ENCODE measurements at places on chromosomes 12 and 14.

GRCh38 chr12:6074427-6074826 is 50.0 kb downstream of the VWF start:
- no peak for DNase-seq

DNA sequence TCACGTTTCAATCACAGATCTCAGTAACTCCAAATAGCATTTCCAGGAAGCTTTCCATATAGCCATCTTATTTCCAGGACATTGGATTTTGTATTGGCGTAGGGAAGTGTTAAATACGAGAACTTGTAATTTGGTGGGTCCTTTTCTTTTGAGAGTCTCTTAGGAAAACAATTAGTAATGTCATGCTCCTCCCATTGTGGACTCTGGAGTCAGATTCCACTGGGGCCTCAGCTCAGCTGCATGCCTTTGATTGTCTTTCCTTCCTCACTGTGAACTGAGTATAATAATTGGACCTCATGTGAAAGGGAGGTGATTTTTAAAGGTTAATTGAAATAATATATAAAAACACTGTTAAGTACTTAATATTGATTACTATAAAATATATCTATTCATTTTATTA is 462.6 kb downstream of the NPAS3 start:
- no peak for DNase-seq

DNA sequence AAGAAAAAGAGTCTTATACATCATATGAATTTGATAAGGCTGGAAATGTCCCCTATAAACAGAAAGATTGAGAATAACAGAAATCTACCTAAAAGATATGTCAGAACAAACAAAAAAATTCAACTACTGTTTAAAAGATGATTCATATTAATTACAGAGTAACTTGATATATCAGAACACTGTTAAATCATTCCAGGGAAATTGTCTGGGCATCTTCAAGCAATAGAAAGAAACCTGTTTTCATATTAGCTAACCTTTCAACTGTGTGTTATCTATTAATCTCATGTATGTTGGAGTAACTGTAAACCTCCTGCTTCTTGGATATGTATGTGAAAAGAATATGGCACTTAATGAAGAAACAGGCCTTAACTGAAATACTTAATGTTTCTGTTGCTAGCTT is 96.7 kb downstream of the NUBPL start:
- DNase-seq = no peak

- no peak for DNase-seq
Measured at GRCh38 chr14:44497148-44497547, 9.9 kb downstream of the FSCB start.

DNA sequence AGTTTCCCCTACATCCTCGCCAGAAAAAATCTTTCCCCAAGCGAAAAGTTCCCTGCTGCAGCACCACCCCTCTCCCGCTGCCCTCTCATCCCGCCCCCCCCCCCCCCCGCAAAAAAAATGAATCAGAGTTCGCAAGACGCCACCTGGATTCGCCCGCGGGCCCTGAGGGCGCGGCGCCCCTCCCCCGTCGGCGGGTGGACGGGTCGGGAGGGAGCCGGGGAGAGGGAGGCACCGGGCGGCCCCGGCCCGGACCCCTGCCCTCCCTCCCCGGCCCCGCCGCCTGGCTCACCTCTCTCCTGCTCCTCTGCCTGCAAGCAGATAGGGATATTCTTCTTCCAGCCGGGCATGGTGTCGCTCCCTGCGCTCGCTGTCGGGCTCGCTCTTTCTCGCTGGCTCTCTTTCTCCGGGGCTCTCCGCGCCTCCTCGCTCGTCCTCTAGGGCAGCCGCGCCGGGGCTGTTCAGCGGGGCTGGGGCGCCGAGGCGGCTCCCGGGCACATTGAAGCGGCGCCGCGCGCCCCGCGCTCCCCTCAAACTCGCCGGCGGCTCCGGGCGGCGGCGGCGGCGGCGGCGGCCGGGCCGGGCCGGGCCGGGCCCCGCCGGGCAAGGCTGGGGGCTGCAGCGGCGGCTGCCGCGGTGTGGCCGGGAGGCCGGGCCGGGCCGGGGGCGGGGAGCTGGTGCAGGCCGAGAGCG is 200.3 kb upstream of the CAND1 start:
- peak; percentile 52 for DNase-seq

- no peak for DNase-seq
Measured at GRCh38 chr12:130236446-130236845, 74.2 kb downstream of the FZD10 start.
